ENCODE measurements at places on chromosomes 7 and 10.

- no peak for ATAC-seq
Measured at GRCh38 chr10:118870467-118871243, 115.9 kb upstream of the CACUL1 start.

DNA sequence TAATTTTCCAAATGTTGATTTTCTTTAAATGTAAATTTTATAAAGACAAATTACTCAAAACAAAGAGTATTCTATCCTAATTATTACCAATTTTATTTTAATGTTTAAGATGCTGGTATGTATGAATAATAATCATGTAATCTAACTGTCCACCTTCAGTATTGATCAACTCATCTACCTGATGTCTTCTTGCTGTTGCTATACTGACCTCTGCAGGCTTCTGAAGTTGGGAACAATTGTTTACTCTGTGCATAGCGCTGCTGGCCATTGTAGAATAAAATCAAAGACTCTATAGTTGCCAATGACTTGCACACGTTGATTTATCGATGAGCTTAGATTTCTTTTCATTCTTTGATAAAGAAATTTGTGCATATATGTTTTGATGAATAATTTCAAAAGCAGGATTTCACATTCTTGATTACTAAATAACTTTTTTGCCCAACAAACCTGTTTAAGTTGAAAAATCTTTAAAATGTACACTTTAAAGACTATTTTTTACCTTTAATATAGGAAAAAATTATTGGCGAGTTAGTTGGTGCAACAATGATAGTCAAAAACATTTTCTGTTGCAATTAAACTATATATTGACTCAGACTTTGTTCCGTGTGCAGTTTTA is 282.3 kb downstream of the TFEC start:
- no peak for ATAC-seq

DNA sequence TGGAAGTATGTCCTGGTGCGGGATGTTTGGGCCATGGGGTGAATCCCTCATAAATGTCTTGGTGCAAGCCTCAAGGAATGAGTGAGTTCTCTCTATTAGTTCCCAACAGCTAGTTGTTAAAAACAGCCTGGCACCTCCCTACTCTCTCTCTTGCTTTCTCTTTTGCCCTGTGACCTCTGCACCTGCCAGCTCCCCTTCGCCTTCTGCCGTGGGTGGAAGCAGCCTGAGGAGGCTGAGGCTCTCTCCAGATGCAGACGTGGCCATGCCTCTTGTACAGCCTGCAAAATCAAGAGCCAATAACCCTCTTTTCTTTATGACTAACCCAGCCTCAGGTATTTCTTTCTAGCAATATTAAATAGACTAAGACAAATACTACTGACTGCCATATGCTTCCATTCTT is 210.3 kb downstream of the POM121L12 start:
- ATAC-seq, result no peak

GRCh38 chr10:75407224-75407712 is 5.7 kb upstream of the ZNF503 start:
- no peak for ATAC-seq

DNA sequence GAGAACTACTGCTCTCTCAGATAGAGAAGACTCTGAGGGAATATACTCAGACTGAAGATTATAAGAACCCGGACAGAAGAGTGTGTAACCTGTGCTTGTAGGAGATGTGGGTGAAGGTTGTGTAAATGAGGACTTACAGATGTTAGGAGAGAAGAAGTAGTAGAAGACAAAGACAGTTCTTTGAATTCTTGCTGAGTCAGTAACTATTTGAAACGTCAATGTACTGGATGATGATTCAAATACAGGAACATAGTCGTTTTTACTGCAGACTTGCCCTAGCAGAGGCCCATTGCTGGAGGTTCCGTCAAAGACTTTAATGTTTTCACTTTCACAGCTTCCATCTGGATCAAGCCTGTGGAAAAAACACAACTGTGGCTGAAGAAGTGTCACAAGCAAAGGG is 6.8 kb downstream of the CUZD1 start:
- no peak for ATAC-seq

DNA sequence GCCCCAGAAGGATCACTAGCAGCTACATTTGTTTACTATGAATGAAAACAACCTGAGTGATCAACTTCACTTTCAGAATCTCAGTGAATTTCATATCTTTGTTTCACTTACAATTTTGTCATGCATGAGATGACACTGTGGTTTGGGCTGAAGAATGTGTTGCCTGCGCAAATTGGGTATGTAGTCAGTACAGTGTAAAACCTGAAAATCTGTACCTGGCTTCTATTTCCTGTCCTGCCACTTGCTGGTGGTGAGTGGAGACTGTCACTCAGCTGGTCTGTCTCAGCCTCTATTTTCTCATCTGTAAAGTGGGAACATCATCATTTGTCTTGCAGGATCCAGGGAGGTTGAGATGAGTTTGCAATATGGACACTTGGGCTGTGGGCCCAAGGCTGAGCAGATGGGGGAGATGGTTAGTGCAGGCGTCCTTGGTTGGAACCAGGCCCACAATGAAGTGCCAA is 118.0 kb downstream of the WDFY4 start:
- ATAC-seq, result peak; percentile 69

- ATAC-seq, result no peak
Measured at GRCh38 chr10:115026746-115027140, 66.4 kb upstream of the ATRNL1 start.

GRCh38 chr10:70348228-70348850 is 34.1 kb downstream of the LRRC20 start:
- ATAC-seq, result no peak

DNA sequence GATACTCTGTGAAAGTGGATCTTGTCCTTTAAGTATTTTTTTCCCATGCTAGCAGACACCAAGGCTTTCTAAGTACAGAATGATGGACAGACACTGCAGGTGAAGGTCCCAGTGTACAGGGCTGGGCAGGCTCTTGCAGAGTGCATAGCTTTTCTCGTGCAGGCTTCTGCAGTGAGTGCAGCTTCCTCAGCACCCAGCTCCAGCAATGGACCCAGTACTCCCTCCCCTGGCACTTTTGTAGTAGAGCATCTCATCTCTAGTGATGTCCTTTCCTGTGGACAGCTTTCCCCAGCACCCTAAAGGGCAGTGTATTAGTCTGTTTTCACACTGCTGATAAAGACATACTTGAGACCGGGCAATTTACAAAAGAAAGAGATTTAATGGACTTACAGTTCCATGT is 104.3 kb downstream of the CUL2 start:
- ATAC-seq, result no peak

DNA sequence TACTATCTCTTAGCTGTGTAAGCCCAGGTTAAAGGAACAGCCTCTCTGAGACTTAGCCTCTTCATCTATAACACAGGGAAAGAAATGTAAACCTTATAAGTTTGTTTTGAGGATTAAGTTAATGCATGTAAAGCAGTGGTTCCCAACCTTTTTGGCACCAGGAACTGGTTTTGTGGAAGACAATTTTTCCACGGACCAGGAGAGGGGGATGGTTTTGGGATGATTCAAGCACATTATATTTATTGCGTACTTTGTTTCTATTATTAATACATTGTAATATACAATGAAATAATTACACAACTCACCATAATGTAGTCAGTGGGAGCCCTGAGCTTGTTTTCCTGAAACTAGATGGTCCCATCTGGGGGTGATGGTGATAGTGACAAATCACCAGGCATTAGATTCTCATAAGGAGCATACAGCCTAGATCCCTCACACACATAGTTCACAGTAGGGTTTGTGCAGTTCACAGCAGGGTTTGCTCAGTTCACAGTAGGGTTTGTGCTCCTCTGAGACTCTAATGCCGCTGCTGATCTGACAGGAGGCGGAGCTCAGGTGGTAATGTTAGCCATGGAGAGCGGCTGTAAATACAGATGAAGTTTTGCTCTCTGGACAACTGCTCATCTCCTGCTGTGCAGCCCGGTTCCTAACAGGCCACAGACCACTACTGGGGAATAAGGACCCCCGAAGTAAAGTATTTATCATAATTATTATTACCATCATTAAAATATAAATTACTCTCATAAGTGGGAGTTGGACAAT is 41.3 kb upstream of the ANK3 start:
- ATAC-seq, result no peak

DNA sequence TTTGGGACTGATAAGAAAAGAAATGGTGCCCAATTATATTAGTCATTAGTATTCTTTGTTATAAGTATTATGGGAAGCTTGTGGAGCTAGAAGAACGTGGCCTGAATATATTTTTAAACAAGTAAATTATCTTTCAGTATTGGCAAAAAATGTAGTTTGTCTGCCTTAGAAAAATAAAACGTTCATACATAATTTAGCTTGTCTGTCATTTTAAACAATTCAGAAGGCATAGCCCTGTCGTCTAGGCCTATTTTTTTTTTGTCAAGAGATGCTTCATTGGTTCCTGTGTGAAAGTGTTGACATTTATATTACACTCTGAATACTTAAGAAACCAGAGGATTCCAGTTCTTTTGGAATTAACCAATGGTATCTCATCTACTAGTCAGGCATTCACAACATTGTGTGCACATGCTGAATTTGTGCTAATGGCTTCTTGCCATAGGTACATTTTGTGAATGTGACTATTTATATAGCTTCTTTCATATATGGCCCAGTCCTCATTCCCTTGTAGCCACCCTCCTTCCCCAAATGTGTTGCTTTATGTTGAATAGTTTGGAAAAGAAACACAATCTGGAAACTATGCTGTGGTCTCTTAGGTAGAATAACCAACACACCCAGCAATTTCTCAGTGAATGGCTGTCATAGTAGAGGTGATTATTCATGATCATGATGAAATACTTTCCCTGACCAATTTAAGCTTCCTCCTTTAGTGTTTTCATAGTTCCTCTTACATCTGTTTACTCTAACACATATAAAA is 435.8 kb downstream of the EXOC4 start:
- ATAC-seq, result no peak

DNA sequence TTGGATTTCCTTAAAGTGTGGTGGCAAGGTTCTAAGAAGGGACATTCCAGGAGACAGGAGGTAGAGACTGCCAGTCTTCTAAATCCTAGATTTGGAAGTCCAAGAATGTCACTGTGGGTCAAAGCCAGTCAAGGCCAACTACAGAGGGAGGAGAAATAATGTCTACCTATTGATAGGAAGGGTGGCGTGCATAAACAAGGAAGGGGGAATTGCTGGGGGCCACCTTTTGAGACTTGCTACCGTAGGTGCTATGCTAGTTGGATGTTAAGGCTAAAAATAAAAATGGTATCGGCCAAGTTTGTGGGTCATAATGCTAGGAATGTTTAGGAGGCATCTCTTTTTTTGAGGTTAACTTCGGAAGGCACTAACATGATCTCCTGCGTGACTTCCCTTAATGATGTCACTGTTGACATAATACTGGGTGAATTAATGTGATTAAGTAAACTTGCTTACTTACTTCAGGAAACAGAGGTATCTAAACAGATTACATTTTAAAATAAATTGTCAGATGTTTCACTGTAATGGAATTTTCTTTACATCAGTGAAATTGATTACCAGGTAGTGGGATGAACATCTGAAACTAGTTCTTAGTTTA is 4.8 kb downstream of the BTRC start:
- ATAC-seq, result no peak

DNA sequence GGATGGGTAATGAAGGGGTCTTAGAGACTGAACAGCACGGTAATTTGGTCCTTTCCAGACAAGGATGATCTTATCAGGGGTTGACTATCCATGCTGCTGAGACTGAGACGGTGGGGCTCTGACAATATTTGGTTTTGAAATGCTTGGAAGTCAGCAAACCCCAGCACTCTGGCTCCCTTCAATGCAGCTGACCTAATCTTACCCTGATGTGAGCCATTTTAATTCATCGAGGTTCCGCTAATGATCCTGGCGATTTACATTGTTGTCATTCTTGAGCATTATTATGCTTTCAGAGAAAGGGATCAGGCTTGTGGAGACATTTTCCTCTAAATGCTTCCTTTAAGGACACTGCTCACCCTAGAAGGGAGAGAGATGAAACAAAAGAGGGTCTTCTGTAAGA is 114.6 kb upstream of the BMPER start:
- no peak for ATAC-seq

GRCh38 chr7:69871886-69872569 is 273.8 kb downstream of the AUTS2 start:
- no peak for ATAC-seq

- no peak for ATAC-seq
Measured at GRCh38 chr10:14396411-14397048, 65.8 kb upstream of the FRMD4A start.

DNA sequence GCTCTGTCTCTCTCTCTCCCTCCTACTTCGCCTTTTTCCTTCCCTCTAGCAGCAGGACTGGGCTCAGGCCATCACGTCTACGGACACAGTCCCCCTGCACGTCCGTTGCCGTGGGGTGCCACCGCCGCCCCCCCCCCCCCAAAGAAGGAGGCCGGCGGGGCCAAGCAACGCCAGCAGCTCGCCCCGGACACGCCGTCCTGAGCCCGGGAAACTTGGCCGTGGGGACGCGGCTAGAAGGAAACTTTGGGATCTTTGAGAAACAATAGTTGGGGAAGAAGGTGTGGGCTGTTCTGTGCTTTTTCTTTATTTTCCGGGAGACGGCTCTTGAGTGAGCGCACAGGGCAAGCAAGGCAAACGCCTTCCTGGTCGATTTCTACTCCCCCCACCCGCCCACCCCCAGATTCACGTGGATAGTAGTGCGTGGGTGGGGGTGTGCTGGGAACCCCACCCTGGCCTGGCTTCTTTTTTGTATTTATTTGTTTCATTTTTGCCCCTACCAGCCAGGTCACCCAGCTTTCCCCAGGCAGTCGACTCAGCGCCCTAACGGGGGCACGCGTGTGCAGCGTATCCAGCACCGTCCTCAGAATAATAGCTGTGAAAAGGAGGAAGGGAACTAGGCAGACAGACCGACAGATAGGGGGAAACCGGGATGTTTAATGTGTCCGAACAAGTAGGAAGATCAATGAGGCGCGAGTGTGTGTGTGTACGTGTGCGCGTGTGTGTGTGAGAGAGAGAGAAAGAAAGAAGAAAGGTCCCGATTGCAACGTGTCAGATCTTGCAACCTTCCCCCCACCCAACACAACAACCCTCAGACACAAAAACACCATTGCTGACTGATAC is 1.4 kb downstream of the MXI1 start:
- no peak for ATAC-seq

DNA sequence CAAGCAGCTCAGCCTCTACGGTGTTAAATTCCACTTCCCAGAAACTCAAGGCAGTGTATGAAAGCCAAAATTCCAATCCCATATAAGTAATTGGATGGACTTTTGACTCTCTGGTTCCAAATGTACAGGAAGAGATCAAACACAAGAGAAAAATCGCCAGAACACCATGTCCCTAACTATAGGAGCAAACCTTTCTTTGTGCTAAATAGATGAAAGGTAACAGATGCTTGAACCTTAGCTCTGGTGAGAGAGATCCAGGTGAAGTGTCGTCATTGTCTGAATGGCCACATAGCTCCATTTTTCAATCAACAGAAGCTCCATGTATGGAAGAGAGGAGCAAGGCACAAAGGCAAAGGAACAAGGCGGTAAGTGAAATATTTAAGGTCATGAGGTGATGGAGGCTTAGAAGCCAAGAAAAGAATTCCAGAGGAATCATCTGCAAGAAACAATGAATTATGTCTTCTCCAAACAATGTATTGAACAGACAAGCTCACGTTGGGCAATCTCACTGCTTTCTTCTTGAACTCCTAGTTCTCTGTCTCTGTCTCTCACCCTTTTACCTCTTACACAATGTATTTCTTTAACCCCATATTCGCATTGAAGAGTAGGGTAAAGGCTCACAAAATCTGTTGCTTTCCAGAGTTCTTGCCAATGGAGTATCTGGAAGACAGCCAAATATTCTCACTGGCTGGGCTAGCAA is 585.1 kb downstream of the GATA3 start:
- ATAC-seq, result no peak

- ATAC-seq, result no peak
Measured at GRCh38 chr7:28133872-28134271, 46.7 kb downstream of the JAZF1 start.

- peak; percentile 63 for ATAC-seq
Measured at GRCh38 chr10:99743841-99744240, 11.8 kb downstream of the CUTC start.

GRCh38 chr10:74898201-74898976 is 72.0 kb downstream of the KAT6B start:
- peak; percentile 82 for ATAC-seq

Data from activated CD4-positive, CD25-positive, alpha-beta regulatory T cell treated with anti-CD3 and anti-CD28 coated beads, Interleukin-2, amount 50 U/mL, for 24 hours (primary cell).